Fibroblast of skin of abdomen (primary cell): ENCODE measurements at places on chromosomes 13 and 19.

- DNase-seq, result no peak
These were observed 5.9 kb downstream of the NFIX start for GRCh38 chr19:13001166-13001501.

DNA sequence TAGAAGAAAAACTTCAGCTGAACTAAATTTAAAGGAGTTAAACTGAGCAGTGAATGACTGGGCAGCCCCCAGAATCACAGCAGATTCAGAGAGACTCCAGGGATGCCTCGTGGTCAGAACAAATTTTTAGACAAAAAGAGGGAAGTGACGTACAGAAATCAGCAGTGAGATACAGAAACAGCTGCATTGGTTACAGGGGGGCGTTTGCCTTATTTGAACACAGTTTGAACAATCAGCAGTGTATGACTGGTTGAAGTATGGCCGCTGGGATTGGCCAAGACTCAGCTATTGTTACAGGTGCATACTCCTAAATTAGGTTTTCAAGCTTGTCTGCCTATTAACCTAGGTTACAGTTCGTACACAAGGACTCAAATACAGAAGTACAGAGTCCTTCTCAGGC lies 2.2 kb upstream of the SPRYD7 start:
- DNase-seq, result no peak

- DNase-seq, result no peak
These were observed 57.3 kb downstream of the EFNB2 start for GRCh38 chr13:106478116-106478515.

GRCh38 chr13:43730642-43731041 lies 56.1 kb downstream of the ENOX1 start:
- DNase-seq, result peak; percentile 79

- peak; percentile 74 for DNase-seq
These were observed 12.9 kb downstream of the CFD start for GRCh38 chr19:872266-872951.
